ENCODE measurements at places on chromosomes 12 and 14.

DNA sequence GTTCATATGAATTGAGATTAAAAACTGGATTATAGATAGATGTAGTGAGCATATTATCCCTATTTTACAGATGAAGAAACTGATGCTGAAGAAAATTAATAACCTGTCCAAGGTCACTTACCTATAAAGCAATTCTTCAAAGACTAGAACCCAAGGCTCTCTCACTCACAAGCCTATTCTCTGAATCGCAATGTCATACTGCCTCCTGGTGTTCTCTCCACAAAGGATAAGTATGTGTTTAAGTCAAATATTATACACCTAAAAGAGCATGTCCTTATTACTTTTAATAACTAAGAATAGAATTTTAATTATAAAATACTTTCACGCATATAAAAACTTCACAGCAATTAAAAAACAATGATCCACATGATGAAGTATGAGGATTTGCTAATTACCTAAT is 721.3 kb upstream of the USP15 start:
- H3K27me3 ChIP-seq = no peaks in the 10 kb centered on the region
- no peak for DNase-seq
- no peaks in the 10 kb centered on the region for H3K36me3 ChIP-seq
- no peak overlapping the region for H3K27ac ChIP-seq

DNA sequence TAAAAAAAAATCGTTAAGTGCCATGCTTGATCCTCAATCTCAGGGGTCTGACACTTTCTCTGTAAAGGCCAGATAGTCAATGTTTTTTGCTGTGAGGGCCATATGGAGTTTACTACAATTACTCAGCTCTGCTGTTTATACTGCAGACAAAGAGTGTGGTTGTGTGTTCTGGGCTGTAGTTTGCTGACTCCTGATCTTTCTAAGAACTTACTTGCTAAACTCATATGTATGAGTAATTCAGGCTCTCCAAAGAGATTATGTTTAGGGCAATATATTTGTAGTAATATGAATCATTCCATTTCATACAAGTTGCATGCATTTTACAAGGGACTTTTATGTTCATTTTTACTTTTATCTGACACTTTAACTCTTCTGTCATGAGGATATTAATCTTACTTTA is 188.2 kb downstream of the TMTC2 start:
- no peaks in the 10 kb centered on the region for H3K27me3 ChIP-seq
- H3K36me3 ChIP-seq = no peaks in the 10 kb centered on the region
- no peak overlapping the region for H3K27ac ChIP-seq
- no peaks in the 10 kb centered on the region for H3K4me1 ChIP-seq
- no peak for DNase-seq
- no peak overlapping the region for H3K4me3 ChIP-seq

- no peak overlapping the region for H3K27ac ChIP-seq
- no peaks in the 10 kb centered on the region for H3K36me3 ChIP-seq
- no peak overlapping the region for H3K4me3 ChIP-seq
- H3K4me1 ChIP-seq = no peaks in the 10 kb centered on the region
Measured at GRCh38 chr14:84432676-84433075, 1097.3 kb upstream of the FLRT2 start.

GRCh38 chr12:3658327-3659163 is 94.4 kb downstream of the CRACR2A start:
- peak; percentile 12 for DNase-seq
- no peak overlapping the region for H3K4me3 ChIP-seq
- H3K4me1 ChIP-seq = no peaks in the 10 kb centered on the region
- H3K27ac ChIP-seq = no peak overlapping the region
- peaks cover 5% of the 10 kb centered on the region for H3K36me3 ChIP-seq

DNA sequence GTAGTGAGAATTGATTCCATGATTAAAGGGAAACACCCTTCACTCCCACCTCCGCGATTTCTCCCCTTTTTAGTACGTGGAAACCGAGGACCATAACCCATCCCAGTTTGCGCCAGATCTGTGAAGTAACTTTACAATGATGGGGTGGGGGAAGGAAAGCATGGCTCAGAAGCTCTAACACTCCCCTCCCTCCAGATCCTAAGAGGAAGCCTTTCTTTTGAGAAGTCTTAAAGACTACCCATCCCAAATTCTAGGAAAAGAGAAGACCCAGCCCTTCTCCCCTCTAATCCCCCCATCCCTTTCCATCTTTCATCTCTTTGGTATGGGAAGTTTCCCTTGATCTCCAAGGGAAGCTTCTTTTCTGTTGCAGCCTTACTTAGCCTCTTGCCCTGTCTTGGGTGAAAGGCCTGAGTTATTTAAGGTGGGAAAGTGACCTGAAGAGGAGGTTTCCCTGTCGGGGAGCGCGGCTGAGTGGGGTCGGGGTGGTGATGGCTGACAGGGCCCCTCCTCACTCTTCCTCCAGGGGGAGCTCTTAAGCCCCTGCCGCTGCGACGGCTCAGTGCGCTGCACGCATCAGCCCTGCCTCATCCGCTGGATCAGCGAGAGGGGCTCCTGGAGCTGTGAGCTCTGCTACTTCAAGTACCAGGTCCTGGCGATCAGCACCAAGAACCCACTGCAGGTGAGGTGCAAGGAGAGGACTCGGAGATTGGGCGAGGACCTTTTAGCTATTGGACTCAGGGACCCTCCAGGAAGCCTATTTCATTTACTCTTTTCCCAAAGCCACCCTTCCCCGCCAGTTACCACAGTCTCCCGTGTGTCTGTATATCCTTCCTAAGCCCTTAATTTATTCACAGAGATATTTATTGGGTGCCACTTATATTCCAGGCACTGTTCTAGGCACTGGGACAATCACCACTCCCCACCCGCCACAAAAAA is 1.8 kb downstream of the MARCHF9 start:
- H3K4me3 ChIP-seq = peak overlapping the region; percentile 61
- peaks cover 27% of the 10 kb centered on the region for H3K4me1 ChIP-seq
- no peaks in the 10 kb centered on the region for H3K27me3 ChIP-seq
- peaks cover 18% of the 10 kb centered on the region for H3K36me3 ChIP-seq
- peak; percentile 71 for DNase-seq
- H3K27ac ChIP-seq = peak overlapping the region; percentile 85

- H3K27me3 ChIP-seq = no peaks in the 10 kb centered on the region
- DNase-seq = no peak
- H3K36me3 ChIP-seq = no peaks in the 10 kb centered on the region
- no peak overlapping the region for H3K27ac ChIP-seq
- no peaks in the 10 kb centered on the region for H3K4me1 ChIP-seq
Measured at GRCh38 chr12:10304161-10304574, 3.5 kb upstream of the KLRD1 start.

- no peak overlapping the region for H3K4me3 ChIP-seq
- no peaks in the 10 kb centered on the region for H3K27me3 ChIP-seq
- no peaks in the 10 kb centered on the region for H3K36me3 ChIP-seq
- DNase-seq = no peak
- H3K4me1 ChIP-seq = no peaks in the 10 kb centered on the region
- no peak overlapping the region for H3K27ac ChIP-seq
Measured at GRCh38 chr12:5480218-5480937, 48.5 kb downstream of the NTF3 start.

- no peaks in the 10 kb centered on the region for H3K4me1 ChIP-seq
- no peaks in the 10 kb centered on the region for H3K27me3 ChIP-seq
- DNase-seq = no peak
- no peak overlapping the region for H3K4me3 ChIP-seq
- H3K36me3 ChIP-seq = no peaks in the 10 kb centered on the region
Measured at GRCh38 chr14:23639048-23639890, 3.1 kb downstream of the DHRS2 start.

DNA sequence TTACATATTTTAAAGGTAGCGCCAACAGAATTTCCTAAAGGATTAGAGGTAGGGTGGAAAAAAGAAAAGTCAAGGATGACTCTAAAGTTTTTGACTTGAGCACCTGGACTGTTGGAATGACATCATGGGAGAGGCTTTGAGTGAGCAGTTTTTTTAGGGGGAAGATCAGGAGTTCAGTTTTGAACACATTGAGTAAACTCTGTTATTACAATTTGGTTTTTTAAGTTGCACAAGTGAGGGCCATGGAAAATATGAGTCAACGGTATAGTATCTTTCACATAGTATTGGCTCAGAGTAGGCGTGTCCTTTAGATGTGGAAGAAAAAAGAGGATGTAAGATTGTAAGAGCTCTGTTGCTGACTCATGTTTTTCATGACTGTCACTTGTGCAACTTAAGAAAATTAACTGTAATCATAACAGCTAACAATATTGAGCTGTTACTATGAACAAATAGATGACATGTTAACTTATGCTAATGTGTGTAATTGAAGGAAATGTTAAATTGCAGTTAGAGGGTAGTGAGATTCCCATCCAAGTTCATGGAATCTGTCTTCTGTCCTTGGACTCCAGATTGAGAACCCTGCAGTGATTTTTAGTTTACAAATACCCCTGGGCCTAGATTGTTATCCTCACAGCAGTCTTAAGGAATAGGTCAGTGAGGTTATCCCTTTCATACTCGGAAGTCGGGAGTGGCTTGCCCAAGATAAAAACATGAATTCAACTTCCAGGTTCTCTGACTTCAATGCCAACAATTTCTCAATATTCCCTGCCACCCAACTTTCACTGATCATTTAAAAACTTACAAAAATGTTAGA is 48.2 kb upstream of the ATP2B1 start:
- peak; percentile 12 for DNase-seq
- H3K27ac ChIP-seq = no peak overlapping the region
- no peaks in the 10 kb centered on the region for H3K27me3 ChIP-seq
- peaks cover 29% of the 10 kb centered on the region for H3K4me1 ChIP-seq

GRCh38 chr12:46473634-46474329 is 101.2 kb upstream of the SLC38A2 start:
- no peak for DNase-seq
- no peaks in the 10 kb centered on the region for H3K27me3 ChIP-seq
- H3K4me1 ChIP-seq = no peaks in the 10 kb centered on the region
- H3K36me3 ChIP-seq = no peaks in the 10 kb centered on the region
- H3K4me3 ChIP-seq = no peak overlapping the region

GRCh38 chr14:69957986-69958385 is 78.8 kb downstream of the SMOC1 start:
- no peaks in the 10 kb centered on the region for H3K4me1 ChIP-seq
- no peaks in the 10 kb centered on the region for H3K27me3 ChIP-seq
- no peak for DNase-seq

GRCh38 chr12:79373896-79374499 is 316.8 kb downstream of the PAWR start:
- no peak for DNase-seq
- H3K4me1 ChIP-seq = no peaks in the 10 kb centered on the region
- no peak overlapping the region for H3K4me3 ChIP-seq
- no peak overlapping the region for H3K27ac ChIP-seq
- H3K36me3 ChIP-seq = no peaks in the 10 kb centered on the region
- H3K27me3 ChIP-seq = no peaks in the 10 kb centered on the region
